ENCODE measurements at places on chromosomes 7 and 10. TPM values are rescaled to one million over a fixed set of nuclear protein-coding genes. Genes with fewer than 3 reads are reported as not detected.

MCM10 gene
- total RNA-seq: 10.5 TPM

MMS19 gene
- total RNA-seq: 107 TPM

PRLHR gene
- total RNA-seq: not detected

ARHGEF35 gene
- total RNA-seq: 1.2 TPM

PLCE1 gene
- 1.6 TPM for total RNA-seq

NEURL1 gene
- not detected for total RNA-seq

RASSF4 gene
- total RNA-seq: 11.2 TPM

HOXA10 gene
- not detected for total RNA-seq

SPDYE1 gene
- total RNA-seq: not detected

STK31 gene
- total RNA-seq: not detected

OR13A1 gene
- total RNA-seq: 0.08 TPM

TEX47 gene
- total RNA-seq: not detected
